DMS 273 treated with DMSO at 0.1 percent for 48 hours (cell line): ENCODE measurements at places on chromosomes 2 and 18.

DNA sequence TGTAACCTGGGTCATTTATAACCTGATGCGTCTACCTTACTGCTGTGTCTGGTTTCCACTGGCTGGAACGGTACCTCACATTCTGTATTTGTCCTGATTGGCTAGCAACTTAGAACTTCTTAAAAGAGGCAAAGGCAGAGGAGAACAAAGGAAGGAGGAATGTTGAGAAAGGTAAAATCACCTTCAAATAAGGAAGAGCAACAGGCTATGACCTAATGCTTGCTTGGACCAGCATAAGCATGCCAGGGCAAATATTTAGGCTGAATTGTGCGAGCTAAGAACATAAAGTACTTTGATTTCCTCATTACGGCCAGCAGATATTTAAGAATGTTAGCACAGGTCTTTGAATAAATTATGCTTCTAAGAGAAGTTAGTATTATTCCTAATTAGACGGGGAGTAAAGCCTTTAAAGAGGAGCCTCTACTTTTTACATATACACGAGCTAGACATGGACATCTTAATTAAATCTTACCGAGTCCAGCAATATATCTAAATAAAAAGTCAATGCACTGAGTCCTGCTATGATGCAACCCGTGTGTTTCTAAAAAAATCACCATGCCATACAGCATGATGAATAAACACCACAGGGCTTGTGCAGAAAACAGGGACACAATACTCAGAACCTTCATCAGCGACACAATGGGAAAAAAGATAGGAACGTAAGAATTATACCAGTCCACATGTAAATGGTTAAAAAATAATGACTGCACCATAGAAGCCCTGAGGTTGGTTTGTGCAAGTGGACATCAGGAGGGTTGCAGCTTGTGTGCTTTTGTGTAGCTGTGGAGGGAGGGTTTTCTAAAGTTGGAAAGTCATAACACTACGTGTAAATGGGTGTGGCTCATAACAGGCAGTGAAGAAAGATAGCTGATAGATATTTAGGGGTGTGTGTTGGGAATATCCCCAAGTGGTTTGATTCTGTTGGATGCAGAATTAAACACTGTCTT is 14.2 kb downstream of the SEPTIN2 start:
- no peak for DNase-seq

DNA sequence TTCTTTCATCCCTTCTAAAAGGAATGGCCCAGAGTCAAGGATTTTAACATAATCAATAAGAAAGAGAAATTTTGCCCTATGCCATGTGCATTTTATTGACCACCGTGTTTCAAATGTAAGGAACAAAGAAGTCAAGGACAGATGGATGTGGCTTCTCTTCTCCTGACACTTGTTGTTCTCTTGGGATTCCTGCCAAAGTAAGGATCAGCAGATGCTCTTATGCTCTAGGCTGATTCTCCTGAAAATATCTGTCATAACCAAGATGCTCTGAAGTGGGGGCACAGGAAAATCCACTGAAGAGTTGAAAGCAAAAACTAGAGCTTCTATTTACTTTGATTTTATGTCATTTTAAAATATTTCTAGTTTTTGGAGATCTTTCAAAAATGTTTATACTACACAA is 72.9 kb upstream of the SYT4 start:
- no peak for DNase-seq

DNA sequence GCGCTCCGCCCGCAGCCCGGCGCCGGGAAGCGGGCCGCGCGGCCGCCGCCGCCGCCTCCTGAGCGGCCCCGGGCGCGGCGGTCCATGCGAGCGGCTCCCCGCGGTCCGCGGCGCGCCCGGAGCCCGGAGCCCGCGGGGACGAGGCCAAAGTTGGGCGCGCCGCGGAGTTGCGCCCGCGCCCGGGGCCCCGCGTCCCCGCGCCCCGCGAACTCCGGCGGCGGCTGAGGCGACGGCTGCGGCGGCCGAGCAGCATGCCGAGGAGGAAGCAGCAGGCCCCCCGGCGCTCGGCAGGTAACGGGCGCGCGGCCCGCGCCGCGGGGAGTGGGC is 992 bp downstream of the TSHZ1 start:
- no peak for DNase-seq

- no peak for DNase-seq
Measured at GRCh38 chr18:6792391-6792790, 62.9 kb downstream of the ARHGAP28 start.

DNA sequence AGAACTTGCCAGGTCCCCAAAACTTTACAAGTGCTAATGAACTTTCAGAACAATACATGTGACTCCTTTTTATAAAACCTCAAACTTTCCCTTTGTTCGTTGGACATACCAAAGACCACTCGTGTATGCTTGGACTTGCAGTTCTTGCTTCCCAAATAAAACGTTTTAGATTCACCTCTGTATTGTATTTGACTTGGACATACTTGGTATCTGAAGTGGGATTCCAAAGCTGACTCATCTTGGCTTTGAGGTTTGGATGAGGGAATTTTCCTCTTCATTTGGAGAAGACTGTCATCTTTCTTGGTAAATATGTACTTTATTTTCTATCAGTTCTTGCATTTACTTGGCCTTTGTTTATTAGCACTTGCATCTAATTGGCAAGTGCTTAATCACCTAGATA is 8.0 kb upstream of the CYB5A start:
- no peak for DNase-seq

GRCh38 chr2:102473631-102474030 is 605 bp downstream of the SLC9A4 start:
- DNase-seq: no peak

DNA sequence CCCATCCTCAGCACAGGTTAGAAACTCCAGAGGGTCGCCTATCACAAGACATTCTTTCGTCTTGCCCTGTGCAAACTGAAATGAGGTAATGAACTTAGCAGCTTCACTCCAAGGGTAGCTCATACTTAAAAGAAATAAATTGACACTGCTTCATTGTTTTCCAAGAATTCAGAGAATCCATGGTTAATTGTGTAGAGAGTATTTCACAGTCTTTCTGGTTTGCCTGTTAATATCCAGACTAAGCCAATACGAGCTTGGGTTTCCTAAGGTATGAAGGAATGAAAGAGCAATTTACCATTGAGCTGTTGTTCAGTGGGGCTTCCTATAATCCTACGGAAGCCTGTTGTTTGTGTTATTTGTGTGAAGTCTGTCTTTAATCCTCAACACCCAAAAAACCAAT is 58.7 kb downstream of the FAM124B start:
- no peak for DNase-seq

DNA sequence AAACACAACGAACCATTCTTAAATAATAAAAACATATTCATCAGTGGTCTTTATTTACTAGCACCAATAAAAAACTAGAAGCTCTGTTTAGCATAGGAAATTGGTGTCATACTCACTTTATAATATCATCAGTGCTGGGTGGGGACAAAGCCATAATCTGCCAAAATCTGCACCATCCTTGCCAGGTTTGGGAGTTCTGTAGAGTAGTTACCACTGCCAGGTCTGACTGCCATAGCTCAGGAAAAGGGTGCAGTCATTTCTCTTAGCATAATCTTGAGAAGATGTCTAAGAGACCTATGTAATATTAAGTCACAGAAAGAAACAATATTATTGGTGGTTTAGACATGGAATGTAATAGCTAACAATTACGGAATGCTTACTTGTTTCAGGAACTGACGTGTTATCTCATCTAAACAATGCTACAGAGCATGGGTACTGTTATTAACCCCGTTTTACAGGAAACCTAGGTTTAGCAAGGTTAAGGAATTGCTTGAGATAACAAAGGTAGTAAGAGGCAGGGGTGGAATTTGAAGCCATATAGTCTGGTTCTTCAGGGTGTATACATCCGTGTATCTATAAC is 1.6 kb upstream of the MARCHF7 start:
- DNase-seq: no peak

DNA sequence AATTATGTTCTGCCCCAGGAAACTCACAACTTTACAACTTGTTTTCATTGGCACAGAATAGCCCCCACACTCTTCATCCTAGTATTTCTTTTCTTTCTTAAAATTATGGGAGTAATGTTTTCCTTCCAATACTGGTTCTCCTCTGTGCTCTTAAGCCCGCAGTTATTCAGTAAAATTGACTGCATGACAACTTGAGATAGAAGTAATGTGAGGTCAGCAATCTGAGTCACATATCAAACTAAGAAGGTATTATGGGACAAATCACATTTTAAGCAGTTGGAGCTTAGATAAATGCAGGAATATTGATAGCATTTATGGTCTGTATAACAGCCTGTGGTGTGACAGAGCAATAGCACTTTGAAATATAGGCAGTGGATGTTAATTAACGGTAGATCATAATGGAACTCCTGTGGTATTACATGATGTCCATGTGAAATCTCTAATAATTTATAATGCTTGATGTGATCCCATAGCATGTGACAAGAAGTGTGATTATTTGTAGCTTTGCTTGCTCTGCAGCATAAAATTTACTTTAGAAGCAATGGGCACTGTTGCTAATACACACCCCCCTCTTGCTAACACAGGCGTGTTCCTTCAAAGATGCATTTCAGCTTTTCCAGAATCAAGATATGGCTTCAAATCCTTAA is 351.4 kb upstream of the CDH20 start:
- no peak for DNase-seq

DNA sequence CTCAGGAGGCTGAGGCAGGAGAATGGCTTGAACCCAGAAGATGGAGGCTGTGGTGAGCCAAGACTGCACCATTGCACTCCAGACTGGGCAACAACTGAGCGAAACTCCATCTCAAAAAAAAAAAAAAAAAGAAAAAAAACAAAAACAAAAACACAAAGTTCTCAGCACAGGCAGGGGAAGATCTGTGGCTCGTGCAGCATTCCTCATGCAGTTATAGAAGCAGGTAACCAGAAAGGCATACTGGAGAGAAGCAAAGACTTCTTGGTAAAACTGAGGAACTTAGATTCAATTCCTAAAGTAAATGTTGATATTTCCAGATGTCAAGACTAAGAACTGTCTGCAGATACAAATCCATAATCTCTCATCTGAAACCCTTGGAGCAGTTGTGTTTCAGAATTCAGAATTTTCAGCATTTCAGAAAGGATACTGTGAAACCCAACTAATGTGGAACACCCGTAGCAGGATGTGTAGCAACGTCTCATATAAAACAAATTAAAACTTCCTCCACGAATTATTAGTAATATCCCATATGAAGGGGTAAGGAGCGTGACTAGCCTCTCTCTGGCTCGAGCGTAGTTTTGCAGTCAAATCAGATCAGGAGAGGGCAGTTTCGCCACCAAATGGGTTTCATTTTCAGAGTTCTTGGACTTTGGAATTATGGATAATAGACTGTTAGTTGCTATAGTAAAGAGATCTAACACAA is 13.2 kb upstream of the SLC25A52 start:
- no peak for DNase-seq

DNA sequence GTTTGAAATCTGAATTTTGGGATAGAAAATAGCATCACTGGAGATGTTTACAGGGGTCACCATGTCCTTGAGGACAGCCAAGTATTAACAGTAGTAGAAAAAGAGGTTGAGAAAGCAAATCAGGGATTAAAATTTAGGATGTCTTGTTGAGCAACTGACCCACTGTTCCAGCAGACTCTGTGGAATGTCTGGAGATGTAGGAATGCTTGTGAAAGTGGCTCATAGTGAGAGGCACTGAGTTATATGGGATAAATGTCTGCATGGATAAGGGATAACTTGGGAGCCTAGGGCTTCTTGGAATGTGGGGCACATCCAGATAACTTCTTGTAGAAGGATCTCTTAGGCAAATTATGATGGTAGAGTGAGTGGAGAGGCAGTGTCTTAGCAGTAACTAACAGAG is 495.0 kb downstream of the TMX3 start:
- no peak for DNase-seq

DNA sequence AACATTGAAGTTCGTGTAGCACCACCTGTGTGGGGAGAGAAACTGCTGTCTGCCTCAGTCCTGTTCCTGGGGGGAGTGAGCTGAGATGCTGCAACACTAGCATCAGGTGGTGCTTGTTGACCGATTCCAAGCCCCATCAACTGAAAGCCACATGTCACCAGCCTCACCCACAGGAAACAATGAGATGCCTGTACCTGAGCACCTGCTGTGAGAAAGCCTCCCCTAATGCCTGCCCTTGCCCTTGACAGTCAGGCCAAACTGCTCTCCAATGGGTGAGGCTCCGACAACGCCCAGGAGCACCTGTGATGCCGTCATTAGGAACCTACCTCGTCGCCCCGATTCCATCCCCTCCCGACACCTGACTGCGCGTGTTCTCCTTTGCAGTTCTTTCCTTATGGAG is 104.6 kb downstream of the SMC6 start:
- DNase-seq: no peak

- no peak for DNase-seq
Measured at GRCh38 chr2:128373451-128374000, 54.9 kb upstream of the HS6ST1 start.

DNA sequence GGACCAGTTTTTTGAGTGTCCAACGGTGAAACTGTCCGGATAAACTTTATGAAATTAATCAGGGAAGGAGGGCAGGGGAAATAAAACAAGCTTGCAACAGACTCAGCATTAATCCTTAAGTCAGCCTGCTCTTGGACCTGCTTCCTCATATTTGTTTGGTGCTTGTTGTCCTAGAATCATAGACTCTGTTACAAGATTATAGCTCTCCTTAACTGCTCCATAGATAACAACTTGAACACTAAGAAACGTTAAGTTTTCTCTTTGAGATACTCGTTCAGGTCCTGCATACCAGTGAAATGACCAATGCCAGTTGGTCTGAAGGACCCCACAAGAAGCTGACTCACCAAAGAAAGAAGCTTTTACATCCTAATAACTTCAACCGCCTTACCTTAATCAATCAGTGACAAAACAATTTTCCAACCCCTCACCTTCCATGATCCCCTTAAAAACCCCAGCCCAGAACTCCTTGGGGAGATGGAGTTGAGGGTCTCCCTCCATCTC is 493.2 kb downstream of the PID1 start:
- DNase-seq: no peak
